GM23248 (cell line): ENCODE measurements at places on chromosomes 2 and 18. TPM values are rescaled to one million over a fixed set of nuclear protein-coding genes. Genes with fewer than 3 reads are reported as not detected.

DNA sequence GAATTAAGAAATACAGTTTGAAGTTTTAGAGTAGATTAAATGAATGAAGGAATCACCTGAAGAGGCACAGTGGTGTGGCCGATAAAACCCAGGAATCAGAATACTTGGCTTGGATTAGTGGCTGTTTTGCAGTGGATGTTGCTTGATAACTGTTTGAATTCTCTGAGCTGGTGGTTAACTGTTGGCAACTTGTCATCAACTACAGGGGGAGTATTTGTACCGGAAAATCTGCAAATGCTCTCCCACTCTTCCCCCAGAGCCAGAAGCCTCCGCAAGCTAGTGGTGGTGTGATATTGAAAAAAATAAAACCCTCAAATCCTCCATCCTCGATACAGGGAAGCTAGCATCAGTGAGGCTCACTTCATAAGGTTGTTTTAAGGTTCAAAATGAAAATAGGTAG lies 326.7 kb downstream of the DPP10 start:
- no peak for DNase-seq

Gene LIMS4
- 1.0 TPM in 1 of 2 replicates, not detected in the other for total RNA-seq

DNA sequence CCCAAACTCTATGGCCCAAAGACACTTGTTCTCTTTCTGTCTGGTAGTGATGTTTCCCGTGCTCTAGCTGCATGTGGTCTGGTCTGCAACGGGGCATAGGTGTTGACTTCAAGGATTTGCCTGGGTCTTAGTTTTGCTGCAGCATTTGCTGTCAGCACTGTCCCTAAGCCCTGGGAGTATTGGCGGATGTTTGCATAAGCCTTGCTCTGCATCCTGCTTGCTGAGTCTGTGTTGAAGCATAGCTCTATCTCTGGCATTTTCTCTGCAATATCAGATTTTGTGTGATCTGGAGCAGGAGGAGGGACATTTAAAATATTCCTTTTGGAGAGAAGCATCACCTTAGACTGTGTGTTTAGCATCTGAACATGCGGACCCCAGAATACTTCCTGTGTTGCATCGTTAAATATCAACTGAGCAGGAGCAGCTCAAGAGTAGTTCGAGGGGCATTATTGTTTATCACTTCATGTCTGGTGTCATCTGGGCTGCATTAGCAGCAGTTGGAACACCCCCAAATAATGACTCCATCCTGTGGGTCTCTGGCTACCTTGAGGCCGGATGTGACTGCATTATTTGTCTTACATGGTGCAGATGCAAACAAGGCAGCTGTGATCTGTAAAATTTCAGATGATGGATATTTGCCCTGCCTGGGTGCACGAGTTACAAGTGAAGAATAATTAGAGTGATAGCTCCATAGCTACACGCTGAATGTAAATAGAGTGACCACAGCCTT lies 231.7 kb downstream of the TRIB2 start:
- peak; percentile 70 for DNase-seq

DNA sequence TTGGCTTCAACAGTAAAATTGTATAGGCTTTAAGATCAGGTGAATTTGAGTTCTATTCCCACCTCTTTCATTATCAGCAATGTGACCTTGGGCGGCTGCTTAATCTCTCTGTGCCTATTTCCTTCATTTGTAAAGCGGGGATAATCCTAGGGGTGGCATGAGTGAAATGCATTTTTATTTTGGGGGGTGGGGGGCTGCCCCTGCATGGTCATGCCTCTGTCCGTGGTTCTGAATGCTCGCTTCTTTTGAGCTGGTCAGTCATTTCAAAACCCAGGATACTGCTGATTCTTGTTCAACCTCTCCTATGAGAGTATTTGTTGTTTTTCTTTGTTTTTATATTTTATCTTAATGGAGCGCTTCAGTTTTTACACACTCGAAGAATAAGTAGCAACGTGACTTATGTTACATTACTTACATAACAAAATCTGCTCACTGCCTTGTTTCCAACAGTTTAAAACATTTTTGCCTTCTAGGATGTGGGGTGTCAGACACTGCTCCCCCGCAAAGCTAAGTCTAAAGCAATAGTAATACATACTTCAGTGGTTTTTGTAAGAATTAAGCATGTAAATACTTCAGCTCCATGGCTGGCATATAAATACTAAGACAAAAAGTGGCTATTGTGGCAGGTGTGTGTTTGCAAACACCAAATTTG lies 152.6 kb upstream of the PELI1 start:
- DNase-seq: no peak

- DNase-seq: peak; percentile 17
These were observed 105.4 kb upstream of the MMADHC start for GRCh38 chr2:149692961-149693396.

GRCh38 chr2:26292646-26293045 lies 47.9 kb downstream of the HADHB start:
- peak; percentile 74 for DNase-seq

GRCh38 chr2:45180033-45180746 lies 170.9 kb upstream of the SIX2 start:
- no peak for DNase-seq

GRCh38 chr2:24586955-24587354 lies 95.9 kb downstream of the NCOA1 start:
- DNase-seq: no peak

DNA sequence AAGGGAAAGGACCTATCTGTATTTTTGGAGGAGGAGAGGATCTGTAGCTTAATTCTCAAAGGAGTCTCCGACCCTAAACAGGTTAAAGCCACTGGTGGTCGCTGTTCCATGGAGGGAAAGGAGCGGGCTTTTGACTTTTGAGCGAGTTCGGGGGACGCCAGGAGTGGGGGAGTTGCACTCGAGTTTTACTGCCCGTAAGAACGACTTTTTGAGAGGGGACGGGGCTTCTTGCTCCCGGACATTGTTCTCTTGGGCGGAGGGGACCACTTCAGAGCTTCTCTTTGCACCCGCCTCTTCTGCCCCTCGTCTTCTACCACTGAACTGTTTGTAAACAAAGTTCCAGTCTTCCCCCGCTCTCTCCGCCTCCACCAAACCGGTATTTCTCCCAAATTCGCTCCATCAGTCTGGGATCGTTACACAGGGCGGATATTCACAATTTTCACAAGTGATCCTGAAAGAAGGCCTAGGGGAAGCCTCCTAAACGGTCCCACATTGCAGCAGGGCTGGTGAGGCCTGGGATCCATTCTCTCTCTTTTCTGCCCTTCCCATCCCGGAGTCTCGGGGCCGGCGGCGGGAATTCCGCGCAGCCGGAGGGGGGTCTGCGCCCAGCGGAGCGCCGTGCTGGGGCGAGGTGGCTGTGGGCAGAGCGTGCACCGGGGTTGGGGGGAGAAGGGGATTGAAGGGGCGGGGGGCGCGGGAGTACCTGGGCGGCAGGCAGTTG lies 6.6 kb downstream of the DLX2 start:
- peak; percentile 55 for DNase-seq

GRCh38 chr2:203893840-203894239 lies 26.3 kb downstream of the CTLA4 start:
- DNase-seq: peak; percentile 32

- no peak for DNase-seq
These were observed 319.8 kb upstream of the FIGN start for GRCh38 chr2:164055623-164056022.

GRCh38 chr2:2682700-2683342 lies 351.7 kb upstream of the MYT1L start:
- no peak for DNase-seq

Gene RNASEH1
- total RNA-seq: 34.0 and 37.4 TPM in 2 replicates

GRCh38 chr18:28189400-28190239 lies 12.7 kb upstream of the CDH2 start:
- DNase-seq: peak; percentile 83

GRCh38 chr2:239688840-239689239 lies 288.0 kb upstream of the HDAC4 start:
- DNase-seq: no peak

GRCh38 chr2:455015-455705 lies 167.3 kb upstream of the ALKAL2 start:
- DNase-seq: no peak

DNA sequence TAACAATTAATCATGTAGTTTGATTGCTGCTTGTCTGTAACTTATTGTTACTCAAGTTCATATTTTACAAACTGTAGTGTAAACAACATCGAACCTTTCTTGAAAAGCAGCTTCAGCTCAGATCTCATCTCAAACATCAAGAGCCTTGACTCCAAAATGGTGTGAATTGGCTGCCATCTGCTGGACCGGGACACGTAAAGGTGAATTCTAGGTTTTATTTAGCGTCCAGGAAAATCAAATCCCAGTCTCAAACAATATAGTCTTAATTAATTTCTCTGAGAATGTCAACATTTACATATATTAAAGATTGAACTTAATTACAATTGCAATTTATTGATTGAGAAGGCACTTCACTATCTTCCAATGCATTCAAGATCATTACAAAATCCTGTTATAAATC lies 453.0 kb downstream of the GALR1 start:
- no peak for DNase-seq

DNA sequence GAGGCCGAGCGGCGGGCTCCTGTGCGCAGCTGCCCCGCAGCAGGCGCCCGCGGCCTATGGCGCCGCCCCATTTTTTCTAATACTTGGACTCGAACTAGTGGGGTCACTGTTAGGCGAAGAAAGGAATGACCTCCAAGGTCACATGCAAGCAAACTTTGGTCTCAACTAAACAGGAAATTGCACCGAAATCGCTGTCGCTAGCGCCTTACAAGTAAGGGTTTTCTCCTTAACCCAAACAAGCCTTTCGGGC lies 339 bp downstream of the ACAA2 start:
- DNase-seq: peak; percentile 70

GRCh38 chr2:203582468-203582867 lies 47.4 kb upstream of the RAPH1 start:
- DNase-seq: no peak

DNA sequence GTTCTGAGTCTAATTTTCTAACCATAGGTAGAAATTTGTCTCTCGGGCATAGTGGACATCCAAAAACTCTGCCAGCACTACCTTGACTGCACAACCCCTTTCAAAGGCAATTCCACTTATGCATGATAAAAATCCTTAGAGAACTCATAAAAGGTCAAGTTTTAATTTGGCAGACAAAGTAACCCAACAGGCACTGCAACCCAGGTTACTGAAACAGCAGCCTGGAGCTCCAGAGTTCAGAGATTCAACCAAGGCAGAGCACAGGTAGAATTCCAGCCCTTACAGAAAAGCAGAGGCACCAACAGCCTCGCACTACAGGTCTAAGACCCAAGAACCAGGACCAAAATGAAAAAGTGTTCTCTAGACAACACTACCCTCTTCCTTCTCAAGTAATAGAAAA lies 1.8 kb downstream of the DTNB start:
- no peak for DNase-seq

Gene ZSCAN30
- total RNA-seq: 21.3 and 26.4 TPM in 2 replicates

GRCh38 chr2:188693111-188693510 lies 281.1 kb upstream of the COL3A1 start:
- no peak for DNase-seq

DNA sequence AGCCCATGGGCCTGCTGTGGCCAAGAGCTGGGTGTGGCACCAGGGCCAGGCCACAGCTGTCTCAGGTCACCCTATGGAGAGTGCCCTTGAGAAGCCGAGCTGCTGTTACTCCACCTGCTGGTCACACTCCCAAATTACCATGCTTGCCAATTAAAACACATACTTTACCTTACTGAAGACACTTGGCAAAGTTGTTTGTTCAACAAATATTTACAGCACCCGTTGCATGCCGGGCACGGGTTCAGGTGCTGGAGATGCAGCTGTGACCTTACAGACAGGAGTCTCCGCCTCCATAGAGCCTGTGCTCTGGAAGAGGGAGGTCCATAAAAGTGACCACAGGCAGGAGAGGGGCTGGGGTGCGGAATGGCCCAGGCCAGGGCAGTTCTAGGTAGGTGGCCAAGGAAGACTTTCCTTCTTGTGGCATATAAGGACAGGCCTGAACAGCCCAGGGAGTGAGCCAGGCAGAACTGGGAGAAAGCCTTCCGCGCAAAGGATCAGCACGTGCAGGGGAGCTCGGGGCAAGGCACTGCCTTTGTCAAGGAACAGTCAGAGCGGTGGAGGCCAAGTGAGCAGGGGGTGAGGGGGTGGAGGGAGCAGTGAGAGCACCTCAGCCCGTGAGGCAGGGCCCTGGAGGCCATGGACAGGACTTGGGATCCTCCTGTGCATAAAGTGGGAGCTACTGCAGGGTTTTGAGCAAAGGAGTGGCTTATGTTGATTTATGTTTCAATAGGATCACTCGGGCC lies 23.6 kb upstream of the RBM44 start:
- DNase-seq: peak; percentile 67

- peak; percentile 94 for DNase-seq
These were observed 456.6 kb upstream of the UBE2E3 start for GRCh38 chr2:180523621-180524340.

DNA sequence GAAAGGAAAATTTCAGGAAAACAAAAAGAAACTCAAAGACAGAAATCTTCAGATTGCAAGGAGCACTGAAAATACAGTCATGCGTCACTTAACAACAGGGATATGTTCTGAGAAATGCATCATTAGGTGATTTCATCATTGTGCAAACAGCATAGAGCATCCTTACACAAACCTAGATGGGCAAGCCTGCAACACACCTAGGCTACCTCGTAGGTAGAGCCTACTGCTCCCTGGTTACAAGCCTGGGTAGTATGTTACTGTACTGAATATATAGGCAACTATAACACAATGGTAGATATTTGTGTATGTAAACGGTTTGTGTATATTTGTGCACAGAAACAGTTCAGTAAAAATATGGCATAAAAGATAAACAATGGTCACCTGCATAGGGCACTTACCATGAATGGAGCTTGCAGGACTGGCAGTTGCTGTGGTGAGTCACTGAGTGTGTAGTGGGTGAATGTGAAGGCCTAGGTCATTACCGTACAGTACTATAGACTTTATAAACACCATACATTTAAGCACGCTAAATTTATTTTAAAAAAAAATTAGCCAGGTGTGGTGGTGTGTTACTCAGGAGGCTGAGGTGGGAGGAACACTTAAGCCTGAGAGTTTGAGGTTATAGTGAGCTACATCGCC lies 33.4 kb downstream of the SFXN5 start:
- no peak for DNase-seq

DNA sequence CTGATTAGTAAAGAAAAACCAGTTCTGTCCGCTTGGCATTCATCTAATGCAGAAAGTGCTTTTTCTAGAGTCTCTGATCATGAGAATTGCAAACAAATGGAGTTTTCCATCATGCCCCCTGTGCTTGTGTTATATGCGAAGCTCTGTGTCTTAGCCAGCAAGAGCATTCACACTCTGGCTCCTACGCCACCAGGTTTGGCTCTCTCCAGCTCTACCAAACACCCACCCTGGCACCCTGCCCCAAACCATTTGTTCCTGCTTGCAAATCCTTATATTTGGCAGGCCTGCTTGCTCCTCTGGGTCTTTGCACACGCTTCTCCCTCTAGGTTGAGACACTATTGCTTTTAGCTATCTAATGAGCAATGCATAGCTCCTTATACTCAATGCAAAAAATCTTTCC lies 204.1 kb upstream of the CYRIA start:
- no peak for DNase-seq

Gene FAM110C
- not detected in 2 replicates for total RNA-seq

Gene EFEMP1
- 1,343 and 1,498 TPM in 2 replicates for total RNA-seq

Gene FOXI3
- total RNA-seq: not detected in 2 replicates

Gene PROC
- total RNA-seq: not detected in 2 replicates

GRCh38 chr18:80009661-80010550 lies 21.5 kb upstream of the TXNL4A start:
- peak; percentile 100 for DNase-seq

Gene FSIP2
- not detected in 2 replicates for total RNA-seq

Gene INPP5D
- not detected in 2 replicates for total RNA-seq

- peak; percentile 91 for DNase-seq
These were observed 2.4 kb downstream of the WDR43 start for GRCh38 chr2:28896906-28897305.

Gene ERBB4
- not detected in 2 replicates for total RNA-seq

GRCh38 chr2:43824512-43824911 lies 14.1 kb downstream of the ABCG5 start:
- DNase-seq: no peak

GRCh38 chr2:48039209-48039990 lies 133.1 kb upstream of the FBXO11 start:
- DNase-seq: no peak
